SK-MEL-5 (cell line): ENCODE measurements at places on chromosomes 5 and 9. TPM values are rescaled to one million over a fixed set of nuclear protein-coding genes. Genes with fewer than 3 reads are reported as not detected.

- no peak for DNase-seq
Measured at GRCh38 chr9:33125871-33126823, 41.0 kb downstream of the B4GALT1 start.

DNA sequence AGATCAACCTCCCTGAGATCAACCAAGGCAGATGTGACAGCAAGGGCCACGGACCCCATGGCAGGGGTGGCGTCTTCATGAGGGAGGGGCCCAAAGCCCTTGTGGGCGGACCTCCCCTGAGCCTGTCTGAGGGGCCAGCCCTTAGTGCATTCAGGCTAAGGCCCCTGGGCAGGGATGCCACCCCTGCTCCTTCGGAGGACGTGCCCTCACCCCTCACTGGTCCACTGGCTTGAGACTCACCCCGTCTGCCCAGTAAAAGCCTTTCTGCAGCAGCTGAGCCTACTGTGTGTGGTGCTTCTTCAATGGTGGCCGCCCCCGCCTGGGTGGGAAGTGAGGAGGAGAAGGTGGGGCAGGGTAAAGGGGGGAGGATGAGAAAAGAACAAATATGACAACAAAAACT, 8.3 kb downstream of the GPX3 start:
- DNase-seq: no peak

- no peak for DNase-seq
Measured at GRCh38 chr5:160088805-160089204, 30.4 kb downstream of the PWWP2A start.

- no peak for DNase-seq
Measured at GRCh38 chr9:127521919-127522304, 70.6 kb downstream of the LRSAM1 start.

- no peak for DNase-seq
Measured at GRCh38 chr5:72006361-72006760, 100.9 kb upstream of the MAP1B start.

DNA sequence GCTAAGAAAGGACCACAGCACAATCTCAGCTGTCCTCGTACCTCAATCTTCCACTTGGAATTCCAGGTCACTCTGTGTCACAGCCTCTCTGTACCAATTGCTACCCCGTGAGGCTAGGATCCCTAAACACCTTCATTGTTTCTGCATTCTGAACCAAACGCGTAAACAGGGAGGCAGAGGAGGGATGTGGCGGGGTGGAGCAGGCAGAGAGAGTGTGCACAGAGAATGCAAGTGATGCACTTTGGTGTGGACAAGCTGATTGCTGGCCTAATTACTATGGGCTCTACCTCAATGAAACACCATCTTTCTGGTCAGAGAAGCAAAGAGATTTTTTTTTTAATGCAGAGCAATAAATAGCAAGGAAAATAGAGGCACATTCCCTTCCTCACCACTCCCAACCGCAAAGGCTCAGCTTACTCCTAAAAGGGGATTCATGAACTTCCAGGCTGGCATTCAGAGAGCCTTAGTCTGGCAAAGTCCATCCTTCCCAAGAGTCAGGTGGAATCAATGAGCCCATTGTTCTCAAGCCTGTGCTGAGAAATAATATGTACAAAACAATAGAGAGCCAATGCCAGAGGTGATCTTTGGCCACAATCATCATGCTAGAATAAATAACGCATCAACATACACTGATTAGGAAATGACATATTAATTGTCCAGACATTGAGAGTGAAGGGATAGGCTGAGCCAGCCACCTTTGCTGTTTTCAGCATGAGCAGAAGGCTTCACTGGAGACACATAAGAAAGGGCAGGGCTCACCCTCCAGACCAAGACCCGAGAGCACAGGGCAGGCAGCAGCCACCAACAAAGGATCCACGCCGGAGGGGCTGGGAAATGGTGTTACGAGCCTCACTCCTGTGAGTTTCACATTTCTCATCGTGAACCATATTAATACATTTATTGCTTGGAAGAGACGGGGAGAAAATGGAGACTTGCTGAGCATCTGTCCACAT, 278.8 kb downstream of the ENC1 start:
- peak; percentile 53 for DNase-seq

PCDHB6 gene
- total RNA-seq: 0.21 and 0.43 TPM in 2 replicates

DNA sequence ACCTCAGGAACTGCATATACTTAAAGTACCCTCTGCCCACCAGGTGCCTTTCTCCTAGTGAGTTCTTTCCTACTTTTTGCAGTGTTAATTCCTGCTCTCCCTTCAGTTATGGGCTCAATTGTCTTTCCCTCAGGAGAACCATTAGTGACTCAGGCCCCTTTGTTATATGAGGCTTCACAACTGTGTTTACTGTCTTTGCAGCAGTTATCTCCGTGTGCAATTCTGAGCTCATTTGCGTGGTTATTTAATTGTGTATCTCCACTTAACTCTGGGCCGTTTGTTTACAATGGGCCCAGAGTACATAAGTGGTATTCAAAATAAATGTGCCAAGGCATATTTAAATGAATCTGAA, 9.6 kb downstream of the FBXO38 start:
- no peak for DNase-seq

PCDHGB4 gene
- total RNA-seq: 0.08 and 0.26 TPM in 2 replicates

DNA sequence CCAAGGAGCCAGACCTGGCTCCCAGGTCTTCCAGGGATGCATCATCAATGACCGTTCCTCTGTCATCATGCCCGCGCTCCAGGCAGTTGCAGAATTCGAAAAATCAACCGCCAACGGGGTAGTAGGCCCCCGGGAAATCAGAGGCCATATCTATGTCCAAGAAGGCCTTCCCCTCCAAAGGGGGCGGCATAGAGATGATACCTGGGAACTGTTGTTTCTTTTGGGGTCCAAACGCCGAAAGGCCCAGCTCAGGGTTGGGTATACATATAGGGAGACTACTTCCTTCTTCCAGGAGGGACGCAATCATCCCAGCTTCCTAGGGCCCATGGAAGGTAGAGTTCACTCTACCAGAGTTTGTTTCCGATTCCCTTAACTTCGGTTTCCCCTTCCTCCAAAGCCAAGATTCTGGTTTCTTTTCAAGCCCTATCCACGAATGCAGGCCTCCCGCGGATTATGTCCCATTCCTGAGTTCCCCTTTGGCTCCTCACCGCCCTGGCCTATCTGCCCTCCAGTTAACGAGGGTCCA, 754 bp downstream of the DCAF12 start:
- DNase-seq: no peak

PIP5K1B gene
- total RNA-seq: 5.0 and 7.4 TPM in 2 replicates

DNA sequence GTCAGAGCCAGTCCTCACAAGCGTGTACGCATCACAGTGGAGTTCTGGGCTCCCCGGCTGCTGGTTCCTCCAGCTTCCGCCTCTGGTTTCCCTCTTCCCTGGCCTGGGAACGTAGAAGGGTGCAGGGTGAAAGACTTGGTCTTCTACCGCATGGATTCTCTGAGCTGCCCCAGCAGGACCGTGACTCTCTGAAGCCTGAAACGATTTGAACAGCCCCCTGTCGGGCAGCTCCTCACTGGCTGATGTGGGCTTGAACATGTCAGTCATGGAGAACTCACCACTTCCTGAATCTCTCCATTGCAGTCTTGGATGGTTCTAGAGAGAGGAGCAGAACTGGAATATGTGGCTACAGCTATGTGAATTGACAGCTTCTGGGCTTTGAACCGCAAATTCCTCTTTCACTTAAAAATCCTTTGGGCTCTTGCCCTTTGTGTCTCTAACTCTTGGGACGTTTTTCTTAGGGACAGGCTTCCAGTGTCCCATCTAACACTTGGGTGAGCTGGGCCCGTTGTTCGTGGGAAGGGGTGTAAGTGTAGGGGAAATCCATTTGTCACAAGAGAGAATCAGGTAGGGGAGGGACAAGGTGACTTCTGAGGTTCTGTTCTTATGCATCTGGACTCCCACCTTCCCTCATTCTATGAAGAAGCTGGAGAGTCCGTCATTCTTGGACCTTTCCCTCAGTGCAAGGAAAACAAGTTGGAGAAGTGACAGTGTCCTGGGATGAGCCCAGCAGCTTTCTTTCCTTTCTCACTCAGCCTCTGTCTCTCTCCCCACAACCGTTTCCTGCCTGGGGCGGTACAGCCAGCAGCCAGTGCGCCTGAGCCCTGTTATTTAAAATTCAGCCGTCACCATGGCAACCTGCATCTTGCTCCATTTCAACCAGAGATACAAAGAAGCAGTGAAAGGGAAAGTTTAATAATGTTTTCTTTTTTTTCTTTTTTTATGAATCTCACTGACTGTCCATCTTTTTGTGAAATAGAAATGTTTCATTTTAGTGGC, 84.7 kb downstream of the PTTG1 start:
- no peak for DNase-seq

DNA sequence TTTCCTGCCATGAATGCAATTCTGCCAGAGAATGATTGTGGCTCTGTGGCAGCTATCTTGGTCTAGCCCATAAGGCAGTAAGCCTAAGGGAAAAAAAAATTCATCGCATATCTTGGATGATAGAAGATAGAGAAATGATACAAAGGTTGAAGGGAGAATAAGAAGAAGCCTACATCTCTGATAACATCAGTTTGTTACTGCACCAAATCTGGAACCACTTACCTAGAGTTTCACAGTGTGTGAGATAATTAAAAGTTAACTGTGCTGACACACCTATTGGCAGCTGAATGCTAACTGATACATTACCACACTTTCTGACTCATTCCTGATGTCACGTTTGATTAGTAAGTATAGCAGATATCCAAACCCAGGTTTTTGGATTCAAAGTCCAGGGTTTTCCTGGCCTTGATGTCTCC, 91.6 kb upstream of the TAF11L2 start:
- no peak for DNase-seq

DNA sequence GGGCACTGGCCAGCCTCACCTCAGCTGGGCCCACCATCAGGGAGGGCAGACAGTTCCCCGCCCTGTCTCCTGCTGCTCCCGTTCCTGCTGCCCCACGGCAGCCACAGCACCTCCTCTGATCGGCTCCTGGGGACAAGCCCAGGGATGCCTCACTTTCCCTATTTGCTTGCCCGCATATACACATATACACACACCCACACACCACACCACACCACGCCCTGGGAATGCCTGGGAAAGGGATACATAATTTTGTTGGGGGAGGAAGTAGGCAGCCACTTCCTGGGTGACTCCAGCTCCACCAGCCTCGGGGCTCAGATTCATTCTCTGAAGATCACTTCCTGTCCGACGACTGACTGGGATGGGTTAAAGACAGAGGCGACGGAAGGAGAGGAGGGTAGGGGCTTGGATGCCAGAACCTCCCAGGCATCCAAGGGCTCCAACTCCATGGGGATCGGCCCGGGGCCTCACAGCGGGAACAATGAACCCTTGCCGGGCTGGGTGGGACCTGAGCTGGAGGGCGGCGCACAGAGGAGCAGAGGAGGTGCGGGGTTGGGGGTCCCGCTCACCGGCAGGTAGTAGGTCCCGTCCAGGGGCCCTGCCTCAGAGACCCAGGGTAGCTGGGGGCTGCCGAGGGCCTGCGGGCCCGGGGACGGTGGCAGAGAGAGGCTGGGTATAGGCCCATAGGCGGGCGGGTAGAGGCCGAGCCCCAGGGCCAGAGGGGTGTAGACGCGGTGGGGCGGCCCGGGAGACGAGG, 2.0 kb upstream of the MZB1 start:
- DNase-seq: no peak

GLRA1 gene
- not detected in 2 replicates for total RNA-seq

DNA sequence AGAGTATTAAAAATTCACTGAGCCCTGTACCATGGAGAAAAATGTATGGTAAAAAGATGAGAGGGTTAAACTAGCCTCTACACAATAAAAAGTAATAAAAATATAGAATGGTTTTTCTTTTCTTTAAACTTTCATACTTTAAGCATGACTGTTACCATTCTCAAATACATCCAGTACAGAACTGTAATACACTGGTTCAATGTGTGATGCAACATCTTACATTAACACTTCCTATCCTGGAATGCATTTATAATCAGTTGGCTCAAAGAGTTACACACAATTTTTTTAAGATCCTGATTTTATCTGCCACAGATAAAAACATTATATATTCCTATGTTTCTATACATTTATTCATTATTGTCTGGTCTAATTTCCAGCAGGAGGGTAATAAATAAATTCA, 4.7 kb downstream of the GNAQ start:
- no peak for DNase-seq

SLC25A46 gene
- total RNA-seq: 81.6 and 85.8 TPM in 2 replicates

PRR16 gene
- total RNA-seq: 1.2 and 1.5 TPM in 2 replicates

TPPP gene
- total RNA-seq: 5.1 and 5.7 TPM in 2 replicates

GRCh38 chr9:103203172-103203571, 208.0 kb downstream of the CYLC2 start:
- DNase-seq: no peak

GTF2H2 gene
- total RNA-seq: 19.1 and 19.7 TPM in 2 replicates

GRCh38 chr5:148558892-148559291, 95.4 kb downstream of the HTR4 start:
- DNase-seq: no peak

GRCh38 chr9:137626464-137626863, 7.7 kb downstream of the EHMT1 start:
- DNase-seq: no peak
